ENCODE measurements at places on chromosomes 1 and 21. TPM values are rescaled to one million over a fixed set of nuclear protein-coding genes. Genes with fewer than 3 reads are reported as not detected.

The CHRM3 gene
- 2.6 TPM for total RNA-seq

The NTMT2 gene
- total RNA-seq = not detected

The ERICH3 gene
- not detected for total RNA-seq

The NBPF10 gene
- total RNA-seq = 0.86 TPM

The C2CD4D gene
- 0.07 TPM for total RNA-seq

The SLC2A5 gene
- not detected for total RNA-seq

The YIPF1 gene
- 23.8 TPM for total RNA-seq

The TCP10L gene
- not detected for total RNA-seq

The CNTN2 gene
- total RNA-seq = not detected

The FCRL6 gene
- not detected for total RNA-seq

The DNASE2B gene
- not detected for total RNA-seq

The RNU1-1 gene
- total RNA-seq = under 0.01 TPM

The SLC44A5 gene
- 12.5 TPM for total RNA-seq

The GJA9 gene
- not detected for total RNA-seq

The C4BPB gene
- not detected for total RNA-seq
